ENCODE measurements at places on chromosomes 5 and 9. TPM values are rescaled to one million over a fixed set of nuclear protein-coding genes. Genes with fewer than 3 reads are reported as not detected.

DNA sequence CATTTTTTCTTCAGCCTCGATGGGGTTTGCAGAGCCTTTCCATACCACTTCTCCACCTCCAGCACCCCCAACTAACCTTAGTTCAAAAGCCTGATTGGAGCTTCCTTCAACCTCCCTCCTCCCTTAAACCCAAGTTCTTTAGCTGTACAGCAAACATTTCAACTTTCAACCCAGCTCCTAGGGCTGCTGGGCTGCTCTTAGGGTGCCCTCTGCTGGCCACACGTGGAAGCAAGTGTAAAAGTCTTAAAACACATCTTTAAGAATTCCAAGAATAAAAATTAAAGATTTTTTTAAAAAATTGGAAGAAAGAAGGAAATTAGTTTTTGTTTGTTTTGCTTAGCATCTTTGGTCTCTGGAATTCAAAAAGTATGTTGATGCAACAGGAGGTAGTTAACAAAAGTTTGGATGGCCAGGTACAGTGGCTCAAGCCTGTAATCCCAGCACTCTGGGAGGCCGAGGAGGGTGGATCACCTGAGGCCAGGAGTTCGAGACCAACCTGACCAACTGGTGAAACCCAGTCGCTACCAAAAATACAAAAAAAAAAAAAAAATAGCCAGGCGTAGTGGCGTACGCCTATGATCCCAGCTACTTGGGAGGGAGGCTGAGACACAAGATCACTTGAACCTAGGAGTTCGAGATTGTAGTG lies 15.5 kb upstream of the HSD17B3 start:
- H3K27ac ChIP-seq = no peak overlapping the region
- H3K4me3 ChIP-seq = no peak overlapping the region
- H3K4me1 ChIP-seq = peaks cover 3% of the 10 kb centered on the region
- peaks cover 12% of the 10 kb centered on the region for H3K36me3 ChIP-seq
- no peaks in the 10 kb centered on the region for H3K27me3 ChIP-seq

DNA sequence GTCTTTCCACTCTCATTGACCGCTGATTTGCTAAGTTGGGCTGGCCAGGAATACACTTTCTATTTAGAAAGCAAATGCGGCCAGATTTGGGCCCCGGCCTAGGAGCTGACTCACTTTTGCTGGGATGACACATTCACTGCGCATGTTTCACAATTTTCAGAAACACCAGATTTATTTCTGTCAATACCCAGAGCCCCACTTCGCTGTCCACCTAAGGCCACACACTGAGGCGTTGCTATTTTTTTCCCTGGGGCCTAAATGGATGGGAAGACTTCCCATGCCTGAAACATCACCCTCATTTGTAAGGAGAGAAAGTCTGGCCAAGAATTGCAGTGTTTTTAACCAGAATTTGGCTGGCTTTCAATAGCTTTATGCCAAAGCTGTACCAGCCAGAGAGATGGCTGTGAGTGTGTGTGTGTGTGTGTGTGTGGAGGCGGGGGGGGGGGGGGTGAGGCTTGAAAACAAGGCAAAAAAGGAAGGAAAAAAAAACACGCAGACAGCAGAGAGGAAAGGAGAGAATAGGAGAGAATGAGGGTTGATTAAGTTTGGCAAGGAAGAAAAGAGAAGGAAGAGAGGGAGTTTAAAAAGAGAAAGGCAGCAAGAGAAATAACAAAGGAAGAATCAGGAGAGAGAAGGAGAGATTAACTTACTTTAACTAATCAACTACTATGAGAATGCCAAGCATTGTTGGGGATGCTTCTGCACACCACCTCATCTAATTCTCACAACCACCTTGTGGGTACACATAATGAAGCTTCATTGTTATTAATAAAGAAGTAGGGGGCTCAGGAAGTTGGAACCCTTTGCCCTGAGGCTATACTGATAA lies 261.4 kb upstream of the KLF4 start:
- H3K4me3 ChIP-seq = no peak overlapping the region
- DNase-seq = no peak
- no peaks in the 10 kb centered on the region for H3K36me3 ChIP-seq

DNA sequence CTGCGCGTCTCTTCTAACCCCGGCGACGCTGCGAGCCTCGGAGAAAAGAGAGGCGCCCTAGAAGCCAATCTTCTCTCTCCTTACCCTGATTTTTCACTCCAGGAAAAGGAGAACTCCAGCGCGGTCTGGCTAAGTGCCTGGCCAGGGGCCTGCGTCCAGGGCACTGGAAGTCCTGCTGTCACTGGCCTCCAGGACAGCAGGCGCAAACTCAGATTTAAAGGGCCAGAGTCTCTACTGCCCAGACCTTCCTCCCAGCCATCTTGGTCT lies 553 bp upstream of the FOXB2 start:
- DNase-seq = no peak
- H3K36me3 ChIP-seq = peaks cover 5% of the 10 kb centered on the region
- peaks cover 33% of the 10 kb centered on the region for H3K4me1 ChIP-seq
- no peak overlapping the region for H3K27ac ChIP-seq
- peaks cover 80% of the 10 kb centered on the region for H3K27me3 ChIP-seq

- peaks cover 10% of the 10 kb centered on the region for H3K4me1 ChIP-seq
- H3K27me3 ChIP-seq = no peaks in the 10 kb centered on the region
- H3K36me3 ChIP-seq = peaks cover 11% of the 10 kb centered on the region
These were observed 19.7 kb downstream of the ZCCHC10 start for GRCh38 chr5:133006653-133007052.

DNA sequence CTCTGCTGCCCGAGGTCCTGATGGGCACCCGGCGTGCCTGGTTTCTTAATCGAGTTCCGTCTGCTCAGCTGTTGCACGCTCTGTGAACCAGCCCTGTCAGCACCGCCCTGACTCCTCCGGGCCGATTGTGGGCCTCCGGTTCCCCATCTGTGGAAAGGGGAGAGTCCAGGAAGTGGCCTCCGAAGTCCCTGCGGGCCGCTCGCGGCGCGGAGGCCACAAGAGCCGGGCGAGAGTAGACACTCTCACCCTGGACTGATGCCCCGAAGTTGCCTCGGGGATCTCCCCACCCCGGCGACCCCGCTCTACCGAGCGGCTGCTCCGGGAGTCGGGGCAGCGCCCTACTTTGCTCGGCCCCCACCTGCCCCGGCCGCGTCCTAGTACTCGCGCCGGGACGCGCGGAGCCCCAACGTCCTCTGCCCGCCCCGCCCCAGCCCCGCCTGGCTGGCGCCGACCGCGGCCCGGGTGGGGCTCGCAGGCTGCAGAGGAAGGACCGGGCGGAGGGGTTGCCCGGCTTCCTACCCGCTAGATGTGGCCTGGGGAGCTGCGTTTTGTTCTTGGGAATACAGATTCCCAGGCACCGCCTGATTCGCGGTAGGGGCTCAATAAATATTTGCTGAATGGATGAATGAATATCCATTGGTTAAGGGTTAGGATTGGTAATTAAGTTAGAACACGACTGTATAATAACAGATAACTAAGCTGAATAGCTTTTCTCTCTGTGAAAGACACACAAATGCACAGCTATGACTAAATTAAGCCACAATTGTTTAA lies 935 bp upstream of the ZNF367 start:
- no peaks in the 10 kb centered on the region for H3K36me3 ChIP-seq
- peak; percentile 93 for DNase-seq
- H3K27ac ChIP-seq = peak overlapping the region; percentile 96
- H3K27me3 ChIP-seq = no peaks in the 10 kb centered on the region

GRCh38 chr5:145110834-145111233 lies 724.3 kb downstream of the PRELID2 start:
- no peak overlapping the region for H3K27ac ChIP-seq
- DNase-seq = no peak
- peaks cover 9% of the 10 kb centered on the region for H3K27me3 ChIP-seq
- no peaks in the 10 kb centered on the region for H3K36me3 ChIP-seq
- H3K4me3 ChIP-seq = no peak overlapping the region
- peaks cover 21% of the 10 kb centered on the region for H3K4me1 ChIP-seq

- no peaks in the 10 kb centered on the region for H3K27me3 ChIP-seq
- H3K27ac ChIP-seq = peak overlapping the region; percentile 92
- no peak for DNase-seq
These were observed 291.2 kb downstream of the AOPEP start for GRCh38 chr9:95017661-95018060.

DNA sequence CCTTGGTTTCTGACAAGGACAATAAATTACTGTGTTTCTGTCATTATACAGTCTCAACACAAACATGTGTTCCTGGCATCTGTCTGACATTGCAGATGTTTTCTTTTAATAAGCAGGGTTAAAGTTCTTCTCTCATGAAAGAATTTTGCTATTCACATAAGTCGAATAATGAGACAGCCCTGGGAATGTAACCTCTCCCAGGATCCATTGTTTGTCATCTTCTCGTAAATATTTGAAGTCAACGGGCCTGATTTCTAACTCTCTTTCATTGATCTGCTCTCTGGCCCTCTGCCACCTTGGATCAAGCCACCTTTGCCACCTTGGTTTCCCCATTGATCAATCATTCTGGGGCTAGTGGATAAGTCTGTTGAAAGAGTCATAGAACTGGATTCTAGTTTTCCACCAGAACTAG lies 12.9 kb upstream of the CAST start:
- no peak overlapping the region for H3K4me3 ChIP-seq
- H3K36me3 ChIP-seq = no peaks in the 10 kb centered on the region
- H3K27ac ChIP-seq = no peak overlapping the region
- no peaks in the 10 kb centered on the region for H3K27me3 ChIP-seq
- DNase-seq = no peak

DNA sequence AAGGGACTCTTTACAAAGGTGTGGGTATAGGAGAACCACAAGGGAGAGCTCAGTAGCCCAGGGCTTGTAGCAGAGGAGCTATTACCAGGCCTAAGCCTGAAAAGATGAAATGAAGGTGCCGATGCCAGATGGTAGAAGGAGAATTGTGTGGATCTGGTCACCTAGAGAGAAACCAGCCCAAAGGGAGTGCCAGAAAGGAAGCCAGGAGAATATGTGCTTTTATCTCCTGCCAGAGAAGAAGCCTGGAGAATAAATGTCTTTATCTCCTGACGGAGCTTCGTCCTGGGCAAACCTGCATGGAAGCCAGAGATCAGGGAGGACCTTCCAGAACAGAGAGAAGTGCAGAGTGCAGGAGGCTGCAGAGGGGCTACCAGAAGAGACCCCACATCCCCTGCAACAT lies 142.6 kb downstream of the MED10 start:
- H3K4me3 ChIP-seq = no peak overlapping the region
- H3K4me1 ChIP-seq = no peaks in the 10 kb centered on the region
- H3K36me3 ChIP-seq = no peaks in the 10 kb centered on the region
- DNase-seq = no peak
- H3K27ac ChIP-seq = no peak overlapping the region

ZNF608 gene
- 36.3 TPM for total RNA-seq

SPATA31D4 gene
- not detected for total RNA-seq

GLDC gene
- total RNA-seq = 0.44 TPM

DPH7 gene
- 25.8 TPM for total RNA-seq

SEMA5A gene
- 249 TPM for total RNA-seq
